LoVo (cell line): ENCODE measurements at places on chromosomes 16 and 17.
A peak's percentile ranks its signal among the peaks of the same experiment; 100 is the strongest.

DNA sequence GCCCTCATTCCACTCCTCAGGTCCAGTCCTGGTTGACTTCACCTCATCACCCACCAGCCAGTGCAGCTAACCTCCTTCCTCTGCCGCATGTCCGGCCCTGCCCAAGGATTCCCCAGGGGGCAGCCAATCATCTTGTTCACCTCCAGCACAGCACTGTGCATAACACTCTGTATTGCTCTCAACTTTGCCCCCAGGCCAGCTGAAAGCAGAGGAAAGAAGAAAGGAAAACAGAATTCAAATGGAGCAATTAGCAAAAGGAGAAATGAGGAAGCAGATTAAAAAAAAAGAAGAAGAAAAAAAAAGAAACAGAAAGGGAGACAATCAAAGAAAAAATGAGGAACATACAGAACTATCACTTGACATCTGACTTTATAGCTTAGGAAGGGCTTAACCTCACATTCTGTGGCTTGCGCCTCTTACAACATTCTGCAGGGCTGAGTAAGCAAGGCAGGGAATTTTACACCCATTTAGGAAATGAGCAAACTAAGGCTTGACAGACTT is 26.1 kb downstream of the GAS7 start:
- peak; percentile 8 for DNase-seq

DNA sequence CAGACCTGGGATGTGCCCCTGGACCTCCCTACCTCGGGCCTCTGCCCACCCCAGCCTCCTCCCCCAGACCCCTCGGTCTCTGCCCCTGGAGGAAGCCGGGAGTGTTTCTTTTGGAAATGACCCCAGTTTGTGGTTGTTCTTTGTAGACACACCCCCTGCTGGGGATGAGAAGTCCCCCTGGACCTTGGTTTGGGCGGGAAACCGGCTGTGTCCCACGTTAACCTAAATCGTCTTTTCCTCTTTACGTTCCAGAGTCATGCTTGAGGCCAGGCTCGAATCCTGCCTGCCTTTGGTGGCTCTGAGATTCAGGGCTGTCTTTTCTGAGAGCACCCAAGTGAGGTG is 116.6 kb downstream of the METRNL start:
- DNase-seq = no peak

GRCh38 chr16:82178352-82178751 is 8.3 kb upstream of the MPHOSPH6 start:
- DNase-seq = no peak

DNA sequence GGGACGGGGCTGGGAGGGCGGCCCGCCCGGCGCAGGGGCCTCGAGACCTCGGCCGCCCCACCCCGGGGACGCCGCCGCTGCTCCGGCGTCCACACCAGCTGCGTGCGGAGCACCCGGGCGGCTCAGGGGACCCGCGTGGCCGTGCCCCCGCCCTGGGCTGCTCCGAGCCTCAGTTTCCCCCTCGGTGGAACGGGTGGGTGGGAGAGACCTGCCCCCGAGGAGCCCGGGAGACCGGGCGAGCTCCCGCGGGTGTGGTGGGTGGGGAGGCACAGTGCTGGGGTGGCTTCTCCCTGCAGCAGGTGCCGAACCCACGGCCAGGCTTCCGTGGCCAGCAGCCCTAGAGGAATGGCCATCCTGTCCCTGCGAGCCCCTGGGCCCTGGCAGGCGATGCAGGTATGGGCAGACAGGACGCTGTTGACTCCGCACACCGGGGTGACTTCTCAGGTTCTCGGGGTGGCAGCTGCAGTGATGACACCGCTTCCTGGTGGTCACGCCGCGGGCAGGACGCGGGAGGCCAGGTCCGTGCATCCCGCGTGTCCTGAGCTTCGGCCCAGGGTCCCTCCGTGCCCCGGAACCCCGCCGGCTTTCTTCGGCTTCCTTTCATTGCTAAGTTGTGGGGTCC is 677 bp downstream of the DEF8 start:
- DNase-seq = no peak

- DNase-seq = no peak
These were observed 319.5 kb upstream of the SOX9 start for GRCh38 chr17:71801301-71801700.

GRCh38 chr16:554640-555365 is 5.4 kb upstream of the PRR35 start:
- DNase-seq = no peak

GRCh38 chr16:49947907-49948678 is 76.9 kb upstream of the CNEP1R1 start:
- no peak for DNase-seq

- DNase-seq = no peak
These were observed 83.3 kb downstream of the TBC1D16 start for GRCh38 chr17:79952265-79952877.

- no peak for DNase-seq
These were observed 3.5 kb downstream of the ERN2 start for GRCh38 chr16:23709536-23709935.

DNA sequence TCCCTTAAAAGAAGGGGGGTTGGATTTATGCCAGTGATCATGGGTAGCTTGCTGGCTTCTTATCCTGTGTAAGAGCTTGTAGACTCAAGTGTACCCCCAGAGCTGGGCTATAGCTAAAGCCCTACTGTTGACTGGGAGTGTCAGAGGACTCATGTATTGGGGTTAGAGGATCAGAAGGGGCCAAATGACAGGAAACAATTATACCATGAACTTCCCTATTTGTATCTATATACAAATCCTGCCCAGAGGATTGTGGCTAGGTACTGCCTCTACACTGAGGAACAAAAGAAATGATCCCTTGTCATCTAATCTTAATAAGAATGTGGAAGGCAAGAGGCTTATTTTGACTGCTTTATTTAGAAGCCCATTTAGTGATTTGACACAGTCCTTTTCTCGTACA is 14.3 kb downstream of the ZP2 start:
- no peak for DNase-seq

DNA sequence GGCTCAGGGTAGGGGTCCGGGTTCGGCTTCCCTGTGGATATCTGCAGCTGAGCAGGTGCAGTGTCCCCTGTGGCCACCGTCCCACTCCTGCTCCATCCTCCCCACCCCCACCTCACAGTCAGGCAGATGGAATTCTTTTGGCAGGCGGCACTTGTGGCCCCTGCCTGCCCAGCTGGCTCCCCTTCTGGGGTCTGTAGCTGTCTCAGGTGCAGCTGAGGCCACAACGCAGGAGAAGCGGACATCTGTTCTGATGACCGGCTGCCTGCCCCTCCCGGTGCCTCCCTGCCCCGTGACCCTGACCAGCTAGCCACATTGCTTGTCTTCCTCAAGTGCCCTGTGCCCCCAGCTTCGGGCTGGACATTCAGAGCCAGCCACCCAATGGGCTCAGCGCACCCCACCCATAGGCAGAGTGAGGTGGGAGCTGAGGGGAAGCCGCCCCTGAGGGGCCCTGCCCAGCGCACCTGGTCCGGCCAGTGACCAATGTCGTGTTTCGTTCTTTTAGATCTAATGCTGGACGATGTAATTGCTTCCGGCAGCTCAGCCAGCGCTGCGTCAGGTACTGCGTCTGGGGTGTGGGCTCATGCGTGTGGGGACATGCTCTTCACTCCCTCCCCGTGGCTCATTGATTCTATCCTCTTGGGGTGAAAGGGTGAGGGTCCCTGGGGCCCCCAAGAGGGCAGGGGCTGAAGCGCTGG is 25.2 kb upstream of the ABCC3 start:
- no peak for DNase-seq

- DNase-seq = peak; percentile 45
These were observed 299.3 kb downstream of the SOX9 start for GRCh38 chr17:72419866-72420774.

- DNase-seq = no peak
These were observed 14.9 kb upstream of the WNT9B start for GRCh38 chr17:46836500-46836899.

DNA sequence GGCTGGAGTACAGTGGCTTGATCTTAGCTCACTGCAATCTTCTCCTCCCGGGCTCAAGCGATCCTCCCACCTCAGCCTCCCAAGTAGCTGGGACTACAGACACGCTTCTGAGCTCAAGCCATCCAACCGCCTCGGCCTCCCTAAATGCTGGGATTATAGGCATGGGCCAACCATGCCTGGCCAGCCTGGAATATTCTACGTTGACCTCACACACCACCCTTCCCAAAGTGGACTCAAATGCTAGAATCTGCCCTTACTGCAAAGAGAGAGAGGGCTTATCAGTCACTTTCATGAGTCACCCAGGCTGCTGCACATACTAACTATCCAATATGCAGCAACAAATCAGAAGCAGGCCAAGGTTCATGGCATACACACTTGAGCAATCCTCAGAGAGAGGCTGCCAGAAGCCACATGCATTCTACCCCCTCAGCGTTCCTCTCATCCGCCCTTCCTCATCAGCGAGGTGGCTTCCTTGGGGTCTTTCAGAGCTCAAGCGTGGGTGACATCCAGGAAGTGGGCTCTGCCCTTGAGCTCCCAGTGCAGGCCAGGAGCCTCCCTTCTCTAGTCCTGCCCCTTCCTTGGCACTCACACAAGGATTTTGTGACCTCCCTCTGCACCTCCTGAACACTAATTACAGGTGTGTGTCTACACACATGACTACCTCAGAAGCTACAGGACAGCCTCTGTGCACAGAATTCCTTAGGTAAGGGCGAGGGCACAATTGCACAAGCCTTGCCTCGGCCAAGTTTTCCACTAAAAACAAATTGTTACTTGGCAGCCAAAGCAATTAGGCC is 24.8 kb upstream of the SIAH1 start:
- DNase-seq = peak; percentile 76

DNA sequence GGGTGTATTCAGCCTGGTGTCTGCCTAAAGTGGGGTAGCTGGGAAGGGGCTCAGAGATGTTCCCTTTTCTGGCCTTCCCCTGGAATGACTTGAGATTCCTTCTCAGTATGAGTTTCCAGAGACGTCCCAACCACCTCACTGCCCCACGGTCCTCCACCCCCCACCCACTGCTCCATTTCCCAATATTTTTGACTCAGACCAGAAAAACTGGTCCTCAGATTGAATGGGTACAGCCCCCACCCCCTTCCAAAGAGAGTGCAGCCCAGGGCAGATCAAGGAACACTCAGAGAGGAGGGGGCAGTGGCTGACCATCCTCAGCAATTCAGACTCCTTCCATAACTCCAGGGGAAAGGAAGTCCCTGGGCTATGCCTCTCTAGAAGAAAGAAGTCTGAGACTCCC is 3.2 kb downstream of the ACLY start:
- no peak for DNase-seq

DNA sequence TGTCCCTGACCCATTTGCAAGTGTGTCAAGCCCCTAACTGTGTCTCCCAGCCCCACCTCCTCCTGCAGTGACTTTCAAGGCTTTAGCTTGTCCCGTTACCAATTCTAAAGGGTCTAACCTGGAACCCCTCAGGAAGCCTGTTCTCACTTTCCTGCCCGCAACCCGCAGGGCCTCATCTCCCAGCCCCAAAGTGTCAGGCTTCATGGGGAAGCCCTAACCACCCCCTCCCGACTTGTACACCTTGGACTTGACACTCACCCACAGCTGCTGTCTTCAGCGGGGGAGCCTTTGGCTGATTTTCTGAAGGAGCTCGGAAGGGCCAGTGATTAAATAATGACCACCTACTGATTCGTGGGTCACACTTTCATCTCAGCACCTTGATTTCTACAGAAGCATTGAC is 33.1 kb downstream of the NLRC5 start:
- no peak for DNase-seq

GRCh38 chr17:57545731-57546342 is 199.3 kb downstream of the CCDC182 start:
- no peak for DNase-seq

DNA sequence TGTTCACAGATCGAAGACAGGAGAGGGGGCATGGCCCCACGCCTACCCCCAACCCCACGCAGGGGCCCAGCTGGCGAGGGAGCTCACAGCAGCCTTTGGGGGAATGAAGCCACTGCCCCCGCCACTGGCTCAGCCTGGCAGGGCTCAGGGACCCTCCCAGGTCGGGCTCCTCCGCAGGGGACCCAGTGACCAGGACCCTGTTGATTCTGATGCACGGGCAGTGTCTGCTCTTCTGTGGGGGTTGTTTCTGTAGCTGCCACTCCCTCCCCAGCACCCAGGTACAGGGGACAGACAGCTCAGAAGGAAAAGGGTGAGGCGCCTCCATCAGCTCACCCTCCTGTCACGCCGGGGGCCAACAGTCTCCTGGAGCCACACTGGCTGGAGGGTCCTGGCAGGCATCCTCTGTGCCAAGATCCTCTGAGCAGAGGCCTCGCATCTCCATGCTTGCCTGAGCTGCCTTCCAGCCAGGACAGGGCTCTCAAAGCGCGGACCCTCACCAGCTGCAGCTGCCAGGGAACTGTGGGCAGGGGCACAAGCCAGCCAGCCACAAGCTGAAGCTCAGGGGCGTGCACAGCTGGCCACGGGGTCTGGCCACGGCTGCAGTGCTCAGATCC is 49.1 kb downstream of the ZNF778 start:
- DNase-seq = no peak

GRCh38 chr17:66689221-66689620 is 145.7 kb upstream of the CACNG5 start:
- no peak for DNase-seq

DNA sequence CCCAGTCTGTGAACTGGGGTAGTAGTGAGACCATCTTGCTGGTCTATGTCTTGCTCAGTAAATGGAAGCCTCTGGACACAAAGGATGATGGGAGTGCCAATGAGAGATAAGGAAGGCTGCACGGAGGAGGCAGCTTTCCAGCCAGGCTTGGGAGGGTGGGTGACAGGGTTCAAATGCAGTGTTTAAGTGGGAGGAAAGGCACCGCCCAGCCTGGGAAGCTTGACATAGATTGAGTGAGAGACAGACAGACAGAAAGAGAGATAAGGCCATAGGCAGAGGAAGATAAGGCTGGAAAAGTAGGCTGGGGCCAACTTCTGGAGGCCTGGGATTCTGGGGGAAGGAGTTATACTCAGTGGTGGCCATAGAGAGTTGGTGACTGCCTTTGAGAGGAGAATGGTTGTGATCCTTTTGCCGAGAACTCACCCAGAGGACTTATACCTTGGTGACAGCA is 7.2 kb upstream of the COL1A1 start:
- DNase-seq = no peak

DNA sequence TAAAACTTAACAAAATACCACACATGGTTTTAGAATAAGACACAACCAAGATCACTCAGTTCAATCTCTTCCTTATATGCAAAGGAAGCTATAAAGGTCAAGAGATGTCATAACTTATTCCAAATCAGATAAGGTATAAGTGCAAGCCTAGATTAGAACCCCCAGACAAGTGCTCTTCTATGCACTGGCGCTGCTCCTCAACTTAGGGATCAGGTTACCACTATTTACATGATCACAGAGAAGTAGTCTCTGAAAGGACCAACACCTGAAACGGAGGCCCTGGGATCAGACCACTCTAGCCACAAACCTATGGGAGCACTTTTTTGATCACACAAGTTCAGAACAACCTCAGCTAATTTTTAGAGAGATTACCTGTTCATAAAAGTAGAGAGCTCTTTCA is 16.6 kb downstream of the COPS3 start:
- no peak for DNase-seq

GRCh38 chr16:47323241-47323640 is 137.6 kb downstream of the ITFG1 start:
- DNase-seq = no peak

GRCh38 chr17:43457362-43457692 is 26.4 kb upstream of the DHX8 start:
- no peak for DNase-seq
